ENCODE measurements at places on chromosomes 16 and 17.
A peak's percentile ranks its signal among the peaks of the same experiment; 100 is the strongest.

DNA sequence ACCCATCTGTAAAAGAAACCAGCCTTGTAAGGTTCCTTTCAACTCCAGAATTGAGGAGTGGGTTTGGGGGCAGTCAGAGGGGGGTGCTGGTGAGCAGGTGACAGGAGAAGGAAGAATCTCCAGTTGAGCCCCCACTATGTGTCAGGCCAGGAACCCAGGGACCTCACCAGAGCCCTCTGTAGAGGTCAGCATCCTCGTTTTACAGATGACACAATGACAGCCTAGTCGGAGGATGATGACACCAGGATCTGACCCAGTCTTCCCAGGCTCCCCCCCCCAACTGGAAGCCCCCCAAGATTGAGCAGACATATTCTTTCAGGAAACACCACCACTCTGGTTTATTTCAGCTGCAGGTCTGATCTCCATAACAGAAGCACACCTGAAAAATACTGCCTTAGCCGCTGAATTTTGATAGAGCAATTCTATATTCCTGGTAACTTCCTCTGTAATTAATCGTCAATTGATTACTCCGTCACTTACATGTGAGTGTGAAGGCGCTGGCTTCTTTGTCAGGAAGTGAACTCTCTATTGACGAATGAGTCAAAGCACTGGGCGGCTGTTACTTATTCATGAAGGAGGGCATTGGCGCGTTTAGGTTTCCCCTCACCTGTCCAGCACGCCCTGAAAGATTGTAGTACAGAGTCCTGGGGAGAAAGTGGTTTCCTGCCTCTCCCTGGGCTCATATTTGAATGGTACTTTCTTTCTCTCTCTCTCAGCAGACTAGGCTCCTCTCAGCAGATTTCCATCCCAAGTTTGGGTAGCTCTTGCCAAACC, 21.2 kb downstream of the SOCS3 start:
- DNase-seq, result no peak

- DNase-seq, result peak; percentile 37
Observed at GRCh38 chr16:19375561-19376158, 42.0 kb upstream of the TMC5 start.

DNA sequence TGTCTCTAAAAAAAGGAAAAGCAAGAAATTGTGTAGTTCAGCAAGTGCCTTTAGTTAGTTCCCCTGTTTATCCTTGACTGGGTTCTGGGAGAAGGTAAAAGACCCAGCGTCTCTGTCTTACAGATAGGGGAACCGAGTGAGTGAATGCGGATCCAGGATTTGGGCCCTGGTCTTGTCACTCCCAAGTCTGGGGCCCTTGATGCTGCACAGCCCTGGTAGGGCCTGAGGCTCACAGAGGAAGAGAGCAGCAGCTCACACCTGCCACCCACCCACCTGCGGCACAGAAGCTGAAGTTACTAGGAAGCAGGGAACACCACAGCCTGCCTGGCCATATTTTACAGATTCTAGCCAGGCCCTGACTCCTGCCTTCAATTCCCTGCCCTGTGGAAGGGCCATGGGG, 22.2 kb downstream of the LASP1 start:
- DNase-seq, result no peak

GRCh38 chr16:67137605-67138004, 13.2 kb downstream of the B3GNT9 start:
- no peak for DNase-seq

DNA sequence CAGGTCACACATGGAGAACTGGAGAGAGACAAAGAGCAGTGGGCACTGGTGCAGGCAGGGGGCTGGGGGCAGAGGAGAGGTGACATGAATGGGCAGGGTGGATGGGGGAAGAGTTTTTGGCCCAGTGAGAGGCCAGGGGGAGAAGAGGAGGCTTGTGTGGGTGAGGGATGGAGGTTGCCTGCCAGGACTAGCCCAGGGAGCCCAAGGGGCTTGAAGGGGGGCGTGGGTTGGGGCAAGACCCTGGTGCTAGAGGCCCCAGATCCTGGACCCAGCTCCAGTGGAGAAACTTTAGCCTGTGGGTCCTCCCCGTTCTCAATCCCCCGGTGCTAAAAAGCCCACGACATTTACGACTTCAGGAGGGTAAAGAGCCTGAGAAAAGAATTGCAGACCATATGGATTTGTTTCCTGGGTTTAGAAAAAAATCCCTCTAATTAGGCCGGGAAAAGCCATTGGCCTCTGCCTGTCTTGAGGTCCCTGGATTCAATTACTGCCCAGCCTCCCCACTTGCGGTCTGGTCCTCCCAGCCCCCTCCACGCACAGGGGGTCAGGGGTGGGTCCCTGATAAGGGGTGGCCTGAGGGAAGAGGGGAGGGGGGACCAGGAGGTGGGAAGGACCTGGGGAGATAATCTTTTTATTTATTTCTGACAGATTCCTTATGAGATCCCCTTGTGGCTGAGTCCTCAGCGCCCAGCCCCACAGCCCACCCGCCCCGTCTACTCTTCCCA, 33.0 kb downstream of the NGFR start:
- no peak for DNase-seq

DNA sequence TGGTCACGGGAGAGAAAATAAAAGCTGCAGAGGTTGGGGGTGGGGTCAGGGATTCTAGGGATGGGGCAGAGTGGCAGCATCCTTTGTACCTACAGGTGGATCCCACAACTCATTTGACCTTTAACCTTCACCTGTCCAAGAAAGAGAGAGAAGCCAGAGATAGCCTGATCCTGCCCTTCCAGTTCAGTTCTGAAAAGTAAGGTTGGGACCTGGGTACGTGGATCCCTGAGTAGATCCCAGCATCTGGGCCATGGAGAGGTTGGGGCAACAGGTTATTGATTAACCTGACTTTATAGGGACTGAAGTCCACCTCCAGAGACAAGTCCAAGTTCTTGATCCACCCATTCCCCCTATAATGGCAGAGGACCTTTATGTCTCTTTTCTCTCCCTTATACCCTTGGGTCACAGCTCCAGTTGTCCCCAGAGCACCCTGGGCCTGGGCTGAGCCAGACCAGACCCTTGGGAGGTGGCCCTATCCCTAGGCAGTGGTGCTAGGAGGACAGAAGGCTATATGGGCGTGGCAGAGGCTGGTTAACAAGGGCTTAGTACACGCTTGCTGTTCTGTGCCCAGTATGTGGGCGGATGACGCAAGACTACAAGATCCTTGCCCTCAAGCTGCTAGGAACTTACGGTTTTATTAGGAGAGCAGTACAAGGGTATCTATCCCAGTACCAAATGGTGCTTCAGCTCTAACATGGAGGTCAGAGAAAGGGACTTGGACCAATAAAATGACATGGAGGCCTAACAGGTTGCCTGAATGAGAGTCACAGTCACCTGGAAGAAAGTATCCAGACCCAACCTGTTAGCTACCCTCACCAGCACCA, 3.3 kb downstream of the CLDN7 start:
- no peak for DNase-seq

- no peak for DNase-seq
Observed at GRCh38 chr16:51825779-51826178, 674.7 kb upstream of the SALL1 start.

DNA sequence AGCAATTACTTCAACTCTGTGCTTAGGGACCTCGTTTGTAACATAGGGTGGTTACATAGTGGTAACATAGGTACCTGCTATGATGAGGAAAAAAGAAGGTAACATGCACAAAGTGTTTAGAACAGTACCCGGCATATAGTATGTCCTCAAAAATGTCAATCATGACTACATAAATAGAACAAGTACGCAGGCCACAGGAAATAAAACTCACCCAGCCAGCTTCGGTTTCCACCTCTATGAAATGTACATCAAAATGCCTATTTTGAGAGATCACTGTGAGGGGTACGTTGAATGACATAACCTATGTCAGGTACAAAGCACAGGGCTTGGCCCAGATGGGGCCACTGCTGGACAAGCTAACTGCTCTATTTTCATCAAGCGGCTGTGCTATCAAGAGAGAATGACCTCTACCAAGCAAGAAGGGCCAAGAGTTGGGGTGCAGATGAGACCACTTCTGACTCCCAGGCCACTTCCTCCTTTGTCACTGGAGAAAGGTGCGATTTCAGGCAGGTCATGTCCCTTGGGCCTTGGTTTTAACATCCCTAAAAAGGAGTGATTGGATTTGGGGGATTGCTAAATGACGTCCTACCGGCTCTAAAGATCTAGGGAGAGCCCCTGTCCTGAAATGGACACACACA, 45.4 kb downstream of the WSB1 start:
- no peak for DNase-seq

GRCh38 chr17:46971647-46972300, 7.3 kb downstream of the RPRML start:
- no peak for DNase-seq

DNA sequence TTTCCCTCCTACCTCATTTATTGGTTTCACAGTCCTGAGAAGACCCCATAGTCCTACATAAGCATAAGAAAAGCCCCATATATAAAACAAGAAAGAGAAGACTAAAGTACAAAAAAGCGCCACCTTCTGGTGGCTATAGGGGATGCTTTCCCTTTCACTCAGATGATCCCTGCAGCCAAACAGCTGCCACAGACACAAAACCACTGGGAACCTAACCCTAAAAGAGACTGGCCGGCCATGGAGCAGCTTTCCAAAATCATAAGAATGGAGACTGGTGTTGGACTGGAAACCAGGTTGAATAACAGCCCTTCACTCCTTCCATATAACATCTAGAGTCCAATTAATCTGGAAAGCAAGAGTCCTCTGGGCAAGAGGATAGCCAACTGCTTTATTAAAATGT, 11.4 kb downstream of the DYNC1LI2 start:
- DNase-seq, result peak; percentile 67

- DNase-seq, result no peak
Observed at GRCh38 chr16:50986453-50986852, 164.6 kb downstream of the SALL1 start.

DNA sequence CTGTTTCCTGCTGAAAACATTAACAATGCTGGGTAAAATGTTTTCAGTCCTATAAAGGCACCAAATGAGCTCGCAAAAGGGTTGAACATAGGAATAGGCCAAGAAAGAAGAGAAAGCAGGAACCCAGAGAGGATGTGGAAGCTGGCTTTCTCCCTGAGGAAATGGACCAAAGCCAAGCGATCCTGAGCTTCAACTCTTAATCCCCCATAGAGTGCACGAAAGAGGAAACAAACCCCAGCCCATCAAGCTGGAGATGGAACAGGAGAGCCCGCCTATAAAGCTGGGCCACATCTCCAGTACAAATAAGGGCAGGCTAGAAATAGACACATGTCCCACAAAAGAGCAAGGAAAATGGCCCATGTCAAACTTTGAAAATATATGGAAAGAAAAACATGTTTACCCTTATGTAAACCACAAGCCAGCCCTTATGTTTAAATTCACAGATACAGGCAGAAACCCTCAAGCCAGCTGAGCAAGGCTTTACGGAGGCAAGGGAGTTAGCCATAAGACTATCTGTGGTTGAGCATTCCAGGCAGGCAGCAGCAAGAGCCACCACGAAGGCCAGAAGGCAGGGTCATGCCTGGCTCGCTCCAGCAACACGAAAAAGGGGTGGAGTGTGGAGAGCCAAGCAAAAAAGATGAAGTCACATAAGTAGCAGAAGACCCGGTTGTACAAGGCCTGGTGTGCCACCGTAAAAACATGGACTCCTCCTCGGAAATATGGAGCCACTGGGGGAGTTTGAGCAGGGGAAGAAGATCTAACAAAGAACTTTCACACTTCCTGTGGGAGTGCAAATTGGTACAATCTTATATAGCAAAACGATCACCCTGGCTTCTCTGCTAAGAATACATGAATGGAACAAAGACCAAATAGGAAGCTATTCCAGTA, 27.8 kb downstream of the COPRS start:
- DNase-seq, result no peak

- no peak for DNase-seq
Observed at GRCh38 chr16:25270577-25270976, 12.9 kb upstream of the ZKSCAN2 start.

- DNase-seq, result no peak
Observed at GRCh38 chr17:70074956-70075355, at the start of gene KCNJ16. TSS of gene KCNJ16 (plus strand) at chr17:70075225. CDS start at chr17:70132088, 56,863 bp downstream.

DNA sequence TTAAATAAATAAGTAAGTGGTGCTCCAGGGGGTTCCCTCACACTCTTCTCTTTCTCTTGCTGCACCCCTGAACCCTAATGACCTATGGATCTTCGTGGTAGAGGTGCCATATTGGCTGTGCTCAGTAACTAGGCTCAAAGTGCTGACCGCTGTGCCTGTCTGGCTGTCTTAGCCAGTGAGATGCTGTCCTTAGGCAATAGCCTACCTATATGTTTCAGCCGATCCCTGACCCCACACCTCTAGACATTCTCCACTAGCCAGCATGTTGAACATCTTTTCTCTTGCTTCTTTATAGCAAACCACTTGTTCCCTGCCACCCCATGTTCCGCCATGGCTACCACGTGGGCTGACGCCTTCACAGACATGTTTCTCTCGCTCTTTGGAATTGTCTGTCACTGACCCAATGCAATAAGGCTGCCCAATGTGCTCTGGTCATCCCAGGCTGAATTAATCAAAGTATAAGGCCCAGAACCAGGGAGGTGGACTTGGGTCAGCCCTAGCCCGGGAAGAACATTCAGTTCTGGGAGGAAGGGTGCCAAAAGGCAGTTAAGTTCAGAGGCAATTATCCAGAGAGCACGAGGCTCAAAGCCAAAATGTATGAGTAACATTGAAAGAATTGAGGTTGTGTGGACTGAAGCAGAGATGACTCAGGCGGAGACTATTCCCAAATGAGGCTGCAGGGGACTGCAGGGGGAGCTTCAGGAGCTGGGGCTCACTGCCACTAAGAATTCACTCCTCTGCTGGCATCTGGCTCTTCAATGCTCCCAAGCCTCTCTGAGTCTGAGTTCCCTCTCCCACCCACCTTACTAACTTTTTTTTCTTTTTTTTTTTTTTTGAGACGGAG, 28.7 kb upstream of the TNRC6A start:
- DNase-seq, result peak; percentile 54

- DNase-seq, result peak; percentile 26
Observed at GRCh38 chr16:46895399-46896313, 11.5 kb downstream of the GPT2 start.

DNA sequence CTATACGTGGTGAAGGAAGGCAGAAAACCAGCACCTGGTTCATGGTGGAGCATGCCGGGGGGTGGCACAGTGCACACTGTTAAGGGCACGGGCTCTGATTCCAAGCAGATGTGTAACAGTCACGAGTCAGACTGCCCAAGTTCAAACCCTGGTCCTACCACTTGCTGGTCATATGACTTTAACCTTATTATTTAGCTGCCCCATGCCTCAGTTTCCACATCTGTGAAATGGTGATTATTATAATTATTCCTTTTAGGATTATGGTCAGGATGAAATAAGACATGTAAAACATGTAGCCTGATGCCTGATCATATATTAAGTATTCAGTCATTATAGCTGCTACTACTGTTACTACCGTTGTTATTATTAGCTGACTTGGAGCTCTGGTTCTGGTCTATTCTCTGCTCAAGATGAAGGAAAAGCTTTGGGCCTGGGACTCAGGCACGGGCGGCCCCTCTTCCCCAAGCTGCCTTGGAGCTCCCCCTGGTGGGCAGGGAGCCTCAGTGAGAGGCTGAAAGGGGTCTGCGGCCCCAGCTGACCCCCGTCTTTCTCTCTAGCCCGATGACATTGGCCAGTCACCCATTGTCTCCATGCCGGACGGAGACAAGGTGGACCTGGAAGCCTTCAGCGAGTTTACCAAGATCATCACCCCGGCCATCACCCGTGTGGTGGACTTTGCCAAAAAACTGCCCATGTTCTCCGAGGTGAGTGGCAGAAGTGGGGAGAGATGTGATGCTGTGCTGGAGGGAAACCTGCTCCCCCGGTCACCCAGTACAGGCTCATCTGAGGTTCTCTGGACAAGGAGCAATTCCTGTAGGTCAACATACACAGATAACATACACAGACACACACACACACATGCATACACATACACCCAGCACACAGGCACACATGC, 14.0 kb downstream of the NR1D1 start:
- DNase-seq, result peak; percentile 61

GRCh38 chr17:9258115-9259015, 237.1 kb downstream of the NTN1 start:
- peak; percentile 92 for DNase-seq

- DNase-seq, result no peak
Observed at GRCh38 chr16:54921206-54921824, 9.3 kb upstream of the IRX5 start.

Data from trophoblast cell (in vitro differentiated cells and primary cell).